ENCODE measurements at places on chromosomes 5 and 9.

DNA sequence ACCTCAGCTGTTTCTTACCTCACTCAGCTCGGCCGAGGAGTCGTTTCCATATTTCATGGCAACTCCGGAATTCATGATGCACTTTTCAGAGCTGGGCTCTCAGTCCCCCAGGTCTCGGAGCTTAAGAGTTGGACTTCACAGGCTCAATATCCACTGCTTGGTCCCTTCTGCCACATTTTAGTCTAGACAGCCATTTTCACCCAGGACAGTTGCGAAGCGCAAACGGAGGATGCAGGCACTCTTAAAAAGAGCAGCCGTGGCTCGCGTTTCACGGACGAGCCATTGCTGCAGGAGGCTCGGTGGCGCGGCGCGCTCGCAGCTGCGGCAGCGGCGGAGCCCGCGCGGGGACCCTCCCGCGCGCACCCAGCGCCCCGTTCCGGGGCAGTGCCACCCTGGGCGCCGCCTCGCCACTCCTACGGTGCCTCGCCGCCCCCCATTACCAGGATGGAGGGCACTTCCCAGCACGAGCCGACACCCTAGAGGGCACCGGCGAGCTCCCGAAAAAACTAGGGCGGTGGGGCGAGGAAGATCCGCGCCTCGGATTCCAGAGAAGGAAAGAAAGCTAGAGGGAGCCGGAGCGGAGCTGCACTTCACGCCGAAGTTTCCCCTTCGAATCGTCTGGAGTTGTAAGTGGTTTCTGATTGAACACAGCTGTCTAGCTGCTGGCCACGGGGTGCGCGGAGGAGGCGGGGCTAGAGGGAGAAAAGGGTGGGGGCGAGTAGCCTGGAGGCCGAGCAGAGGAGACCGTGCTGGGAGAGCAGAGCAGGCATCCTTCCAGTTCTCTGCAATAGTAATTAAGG lies 140.3 kb downstream of the TSSK1B start:
- DNase-seq: peak; percentile 73

- DNase-seq: no peak
Observed at GRCh38 chr5:178235588-178235974, 3.0 kb upstream of the PHYKPL start.

- DNase-seq: peak; percentile 4
Observed at GRCh38 chr5:145718956-145719355, 116.2 kb downstream of the PRELID2 start.

DNA sequence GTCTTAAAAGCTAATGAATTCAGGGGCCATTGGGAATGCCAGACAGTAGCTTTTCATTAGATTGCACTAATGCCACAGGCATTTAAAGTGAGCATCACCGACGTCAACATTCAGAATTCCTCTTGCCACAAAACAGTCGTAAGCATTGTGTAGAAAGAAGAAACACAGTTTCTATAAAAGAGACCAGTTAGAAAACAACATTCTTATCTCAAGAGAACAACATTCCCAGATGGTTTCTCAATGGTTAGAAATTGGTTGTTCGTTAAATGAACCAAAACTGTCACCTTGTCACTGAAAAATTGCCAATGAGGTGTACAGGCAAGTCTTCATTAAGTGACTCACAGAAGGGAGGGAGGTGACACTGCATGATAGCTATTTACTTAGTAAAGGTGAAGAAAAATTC lies 401.6 kb upstream of the PRR16 start:
- no peak for DNase-seq

DNA sequence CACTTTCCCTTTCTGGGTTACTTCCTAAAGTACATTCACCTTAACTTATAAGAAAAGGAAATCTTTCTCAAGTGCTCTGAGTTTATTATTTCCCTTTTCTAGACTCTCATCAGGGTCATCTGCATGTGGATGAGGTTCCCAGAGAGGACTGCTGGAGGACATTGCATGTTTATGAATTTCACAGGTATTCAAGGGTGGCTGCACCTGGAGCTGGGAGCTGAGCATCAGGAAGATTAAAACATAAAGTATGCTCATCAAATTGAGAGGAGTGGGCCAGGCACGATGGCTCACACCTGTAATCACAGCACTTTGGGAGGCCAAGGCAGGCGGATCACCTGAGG lies 34.7 kb upstream of the PLIN2 start:
- no peak for DNase-seq

GRCh38 chr9:87650611-87651295 lies 75.2 kb upstream of the CTSL start:
- no peak for DNase-seq

- no peak for DNase-seq
Observed at GRCh38 chr5:141868541-141868940, 9.7 kb downstream of the PCDH1 start.

DNA sequence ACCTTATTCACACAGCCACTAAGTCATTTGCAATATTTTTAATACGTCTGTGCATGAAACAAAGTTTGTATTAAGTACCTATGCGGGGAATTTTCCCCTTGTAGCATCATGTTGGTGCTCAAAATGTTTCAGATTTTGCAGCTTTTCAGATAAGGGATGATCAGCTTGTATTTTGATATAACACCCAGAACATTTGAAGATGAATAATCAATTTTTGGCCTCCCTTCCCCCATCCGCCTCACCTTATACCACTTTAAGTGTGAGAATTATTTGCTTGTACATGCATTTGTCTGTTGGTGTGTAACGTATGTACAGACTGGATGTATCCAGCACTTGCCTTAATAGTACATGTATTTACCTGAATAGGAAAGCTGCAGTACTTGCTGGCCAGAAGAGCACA lies 1.7 kb downstream of the JAK2 start:
- DNase-seq: no peak

DNA sequence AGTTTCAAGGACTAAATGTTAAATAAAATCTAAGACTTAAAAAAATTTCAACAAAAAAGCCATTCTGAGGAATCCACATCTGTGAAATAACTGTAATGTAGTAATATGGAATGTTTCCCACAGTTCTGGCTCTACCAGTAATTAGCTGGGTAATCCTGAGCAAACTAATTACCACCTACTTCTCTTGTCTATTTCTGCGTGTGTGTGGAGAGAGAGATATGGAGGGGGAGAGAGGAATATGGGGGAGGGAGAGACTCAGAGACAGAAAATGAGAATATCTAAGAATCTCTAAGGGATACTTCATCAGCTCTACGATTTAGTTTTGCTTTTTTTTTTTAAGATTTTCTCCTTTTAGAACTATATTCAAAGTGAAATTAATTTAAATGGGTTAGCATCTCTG lies 28.0 kb downstream of the TBCA start:
- DNase-seq: no peak

- DNase-seq: no peak
Observed at GRCh38 chr5:94316916-94317838, 301.2 kb downstream of the KIAA0825 start.

- no peak for DNase-seq
Observed at GRCh38 chr9:87801013-87801412, 75.1 kb downstream of the CTSL start.

DNA sequence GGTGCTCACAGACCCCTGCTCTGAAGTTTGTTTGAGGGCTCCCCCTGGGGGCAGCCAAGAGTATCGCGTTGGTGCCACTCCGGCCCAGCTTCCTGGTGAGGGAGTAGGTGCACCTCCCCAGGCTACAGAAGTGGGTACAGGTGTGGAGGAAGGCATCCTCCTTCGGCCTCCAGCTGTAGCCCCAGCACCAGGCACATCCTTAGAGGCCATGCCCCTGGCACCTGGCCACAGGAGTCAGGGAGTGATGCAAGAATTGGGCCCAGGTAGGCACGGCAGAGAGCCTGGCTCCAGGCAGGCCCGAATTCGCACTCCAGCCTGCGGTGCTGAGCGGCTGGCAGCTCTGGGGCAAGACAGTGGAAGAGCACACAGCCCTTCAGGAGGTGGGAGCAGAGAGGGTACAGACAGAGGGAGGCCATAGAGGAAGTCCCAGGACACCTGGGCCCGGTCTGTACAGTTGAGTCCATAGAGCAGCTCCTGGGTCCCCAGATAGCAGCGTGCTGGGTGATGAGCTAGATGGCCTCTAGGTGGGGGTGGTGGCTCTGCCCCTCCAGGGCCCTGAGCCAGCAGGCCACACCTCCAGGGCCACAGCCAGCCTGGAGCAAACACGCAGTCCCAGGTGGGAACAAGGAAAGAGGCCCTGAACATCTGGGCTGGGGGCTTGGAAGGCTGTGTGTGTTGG lies 2.4 kb downstream of the SAPCD2 start:
- peak; percentile 83 for DNase-seq

DNA sequence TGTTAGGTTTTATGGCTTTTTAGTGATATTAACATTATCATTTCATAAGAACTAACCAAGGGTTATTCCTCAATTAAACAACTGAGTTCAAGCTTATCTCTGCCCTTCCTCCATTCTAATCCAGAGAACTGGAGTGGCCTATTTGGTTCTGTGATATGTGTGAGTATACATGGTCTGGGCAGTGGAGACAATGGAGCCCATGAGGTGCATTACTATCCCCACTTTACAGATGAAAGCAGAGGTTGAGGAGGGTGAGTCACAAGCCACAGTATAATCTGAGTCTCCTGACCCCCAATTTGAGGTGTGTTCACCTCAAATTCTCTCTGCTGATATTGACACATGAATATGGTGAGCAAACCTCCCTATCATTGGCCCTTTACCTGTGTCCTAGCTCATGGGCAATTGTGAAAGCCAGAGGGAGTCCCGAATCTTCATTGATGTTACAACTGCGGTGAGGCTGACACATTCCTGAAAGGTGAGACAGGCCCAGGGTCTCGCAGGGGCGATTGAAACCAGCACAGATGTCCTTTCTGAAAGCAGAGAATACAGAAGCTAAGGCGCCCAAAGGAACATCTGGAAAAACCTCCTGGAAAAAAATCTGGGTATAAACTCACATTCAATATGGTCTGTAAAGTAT lies 217.2 kb downstream of the TARS1 start:
- DNase-seq: no peak

DNA sequence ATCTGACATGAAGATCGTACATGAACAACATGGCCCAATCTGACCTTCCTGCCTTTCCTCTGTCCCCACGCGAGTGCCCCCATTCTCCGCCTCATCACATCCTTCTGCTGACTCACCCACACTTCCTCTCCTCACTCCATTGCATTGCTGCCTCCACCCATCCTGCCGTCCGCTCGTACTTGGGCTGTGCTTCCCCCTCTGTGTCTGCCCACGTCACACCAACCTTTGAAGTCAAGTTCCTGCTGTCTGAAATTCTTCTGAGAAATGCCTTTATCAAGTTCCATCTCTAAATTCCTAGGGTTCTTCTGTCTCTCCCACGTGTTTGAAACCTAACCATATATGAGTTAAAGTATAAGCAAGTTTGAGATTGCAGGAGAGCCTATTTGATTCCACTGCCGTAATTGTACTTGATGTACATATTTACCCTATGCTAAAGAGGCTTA lies 18.0 kb upstream of the STARD4 start:
- DNase-seq: no peak

DNA sequence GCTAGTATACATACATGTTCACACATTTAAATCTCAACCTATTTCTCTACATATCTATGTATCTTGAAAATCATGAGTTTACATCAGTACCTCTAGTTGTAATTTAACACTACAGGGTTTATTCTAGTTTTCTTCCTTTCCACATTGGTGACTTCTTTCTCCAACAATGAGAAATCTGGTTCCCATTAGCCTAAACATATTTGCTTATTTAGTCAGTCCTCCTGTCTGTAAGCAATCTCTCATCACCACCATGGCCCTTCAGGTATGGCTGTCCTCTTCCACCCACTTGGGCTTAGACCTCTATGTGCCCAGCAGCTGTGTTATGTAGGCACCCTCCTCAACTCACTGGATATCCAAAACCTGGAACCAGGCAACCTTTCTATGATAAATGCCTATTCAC lies 8.0 kb upstream of the SPATA31D1 start:
- no peak for DNase-seq

GRCh38 chr9:94847486-94847885 lies 121.0 kb downstream of the AOPEP start:
- no peak for DNase-seq

- DNase-seq: no peak
Observed at GRCh38 chr5:61600945-61601511, 269.0 kb downstream of the ZSWIM6 start.

DNA sequence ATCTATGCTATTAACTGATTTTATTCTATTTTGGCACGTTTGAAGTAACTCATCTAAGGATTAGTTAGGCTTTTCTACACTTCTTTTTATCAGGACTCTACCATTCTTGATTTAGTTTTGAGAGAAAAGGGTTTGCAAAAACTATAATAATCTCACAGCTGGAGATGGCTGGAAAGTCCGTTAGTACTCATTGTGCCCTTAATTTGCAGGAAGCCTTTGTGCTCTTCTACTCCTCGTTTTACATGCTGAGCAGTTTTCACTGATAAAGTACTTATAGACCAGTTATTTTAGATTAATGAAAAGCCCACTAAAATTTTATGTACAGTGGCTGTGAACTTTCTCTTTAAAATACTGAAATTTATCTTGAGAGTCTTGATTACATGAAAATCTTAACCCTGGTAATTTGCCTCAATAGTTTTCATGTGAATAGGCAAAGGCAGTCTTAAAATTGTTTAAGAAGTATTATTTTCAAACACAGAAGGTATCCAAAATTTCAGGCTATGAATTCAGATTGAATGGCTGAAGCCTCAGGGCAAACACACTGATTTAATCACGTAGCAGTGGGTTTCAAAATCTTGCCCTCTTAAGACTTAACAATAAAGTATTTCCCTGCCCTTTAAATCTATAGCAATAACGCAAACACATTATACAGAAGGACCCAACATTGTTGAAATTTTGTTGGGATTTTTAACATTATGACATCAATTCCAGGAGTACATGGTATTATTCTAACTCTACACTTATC lies 18.6 kb downstream of the MLLT3 start:
- DNase-seq: no peak

DNA sequence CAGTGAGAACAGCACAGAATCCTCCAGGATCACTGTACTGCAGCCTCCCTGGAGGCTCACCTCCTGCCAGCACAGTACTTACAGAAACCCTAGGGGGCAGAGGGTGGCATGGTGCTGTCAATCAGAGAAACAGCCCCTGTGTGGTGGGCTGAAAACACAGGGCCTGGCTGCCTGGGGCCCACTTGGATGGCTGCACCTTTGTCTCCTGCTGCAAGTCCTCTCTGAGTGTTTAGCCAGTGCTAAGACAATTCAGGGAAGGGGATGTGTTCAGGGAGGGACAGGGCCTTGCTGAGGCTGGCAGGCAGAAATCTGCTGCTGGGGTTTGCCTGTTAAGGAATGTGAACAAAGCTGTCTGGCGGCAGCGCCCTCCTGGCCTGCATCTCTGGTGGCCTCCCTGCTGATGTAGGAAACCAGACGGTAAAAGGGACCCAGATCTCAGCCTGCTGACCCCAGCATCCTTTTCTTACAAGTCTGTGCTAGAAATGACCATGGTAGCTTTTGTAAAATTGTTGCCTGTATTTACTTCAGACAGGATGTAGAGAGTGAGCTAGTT lies 39.5 kb downstream of the PRRC2B start:
- DNase-seq: no peak

Measured in NCI-H2081 (cell line).